ENCODE measurements at places on chromosomes 6 and 20. TPM values are rescaled to one million over a fixed set of nuclear protein-coding genes. Genes with fewer than 3 reads are reported as not detected.
A peak's percentile ranks its signal among the peaks of the same experiment; 100 is the strongest.

- peak; percentile 32 for DNase-seq
These were observed 12.4 kb upstream of the CCN6 start for GRCh38 chr6:112041535-112041934.

LY6G5C gene
- 2.6 TPM for total RNA-seq

NMBR gene
- total RNA-seq: 0.35 TPM

GRCh38 chr20:50366270-50367103 lies 143.7 kb upstream of the PTPN1 start:
- peak; percentile 71 for DNase-seq

DNA sequence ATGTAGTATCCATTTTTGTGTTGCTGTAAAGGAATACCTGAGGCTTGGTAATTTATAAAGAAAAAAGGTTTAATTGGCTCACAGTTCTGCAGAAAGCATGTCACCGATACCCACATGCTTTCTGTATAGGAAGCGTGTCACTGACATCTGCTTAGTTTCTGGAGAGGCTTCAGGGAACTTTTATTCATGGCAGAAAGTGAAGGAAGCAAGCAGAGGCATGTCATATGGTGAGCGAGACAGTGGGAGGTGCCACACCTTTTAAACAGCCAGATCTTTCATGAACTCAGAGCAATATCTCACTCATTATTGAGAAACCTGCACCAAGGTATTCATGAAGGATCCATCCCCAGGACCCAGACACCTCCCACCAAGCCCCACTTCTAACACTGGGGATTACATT lies 3.5 kb downstream of the SUMO4 start:
- DNase-seq: no peak

DNA sequence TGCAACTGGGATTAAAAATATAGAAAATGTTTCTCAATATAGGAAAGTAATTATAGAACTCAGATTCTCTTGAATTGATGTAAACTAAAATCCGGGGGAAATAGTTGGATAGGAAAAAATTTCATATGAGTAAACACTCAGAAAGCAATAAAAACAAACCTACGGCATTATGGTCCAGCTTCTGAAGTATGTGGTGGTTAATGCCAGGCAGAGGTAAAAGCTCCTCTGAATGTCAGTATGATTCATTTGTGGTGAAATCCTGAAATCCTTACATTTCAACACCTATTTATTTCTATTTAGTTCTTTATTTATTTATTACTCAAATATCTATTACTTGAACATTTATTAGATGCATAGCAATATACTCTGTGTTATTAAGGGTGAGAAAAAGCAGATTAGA lies 145.1 kb downstream of the RIMS1 start:
- no peak for DNase-seq

- DNase-seq: no peak
These were observed 12.2 kb upstream of the AKIRIN2 start for GRCh38 chr6:87714093-87714842.

DNA sequence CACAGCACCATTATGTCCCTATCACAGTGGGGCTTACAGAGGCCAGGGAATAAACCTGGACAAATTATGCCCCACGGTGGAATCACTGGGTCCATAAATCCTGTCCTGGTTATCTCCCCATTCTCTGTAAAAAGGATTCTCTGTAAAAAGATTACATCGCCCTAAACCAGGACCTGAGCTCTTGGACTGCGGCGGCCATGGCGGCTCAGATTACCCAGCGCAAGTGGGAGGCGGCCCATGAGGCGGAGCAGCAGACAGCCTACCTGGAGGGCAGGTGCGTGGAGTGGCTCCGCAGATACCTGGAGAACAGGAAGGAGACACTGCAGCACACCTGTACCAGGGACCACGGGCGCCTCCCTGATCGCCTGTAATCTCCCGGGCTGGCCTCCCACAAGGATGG lies 8.4 kb upstream of the HLA-A start:
- no peak for DNase-seq

GRCh38 chr6:163548624-163549023 lies 134.1 kb downstream of the QKI start:
- no peak for DNase-seq

GRCh38 chr6:111201244-111201554 lies 113.9 kb downstream of the SLC16A10 start:
- DNase-seq: no peak

GRCh38 chr20:38840894-38841470 lies 35.5 kb downstream of the PPP1R16B start:
- DNase-seq: no peak

- DNase-seq: peak; percentile 61
These were observed 76.5 kb downstream of the GJA10 start for GRCh38 chr6:89970609-89971337.

DNA sequence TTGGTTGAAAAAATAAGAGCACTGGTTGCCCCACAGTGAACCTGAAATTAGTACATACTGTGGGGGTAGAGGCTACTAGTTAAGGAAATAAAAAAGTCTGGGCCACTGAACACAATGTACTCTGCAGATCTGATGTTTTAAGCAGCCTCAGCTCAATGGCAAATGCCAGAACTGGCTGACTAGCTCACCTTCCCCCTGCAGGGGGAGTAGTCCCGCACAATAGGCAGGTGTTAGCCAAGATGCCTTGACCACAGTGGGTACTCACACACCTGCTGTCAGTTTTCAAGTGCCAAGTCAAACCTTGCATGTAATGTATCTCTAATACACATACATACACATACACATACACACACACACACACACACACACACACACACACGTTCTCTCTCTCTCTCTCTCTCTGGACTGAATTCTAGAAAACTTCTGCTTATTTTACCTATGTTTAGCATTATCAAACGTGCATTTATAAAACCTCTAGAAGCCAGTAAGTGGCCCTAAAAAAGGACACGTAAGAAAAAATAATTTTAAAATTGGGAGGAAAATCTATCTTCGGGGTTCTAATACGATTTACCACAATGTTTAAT lies 36.1 kb downstream of the GMDS start:
- DNase-seq: peak; percentile 38

DNA sequence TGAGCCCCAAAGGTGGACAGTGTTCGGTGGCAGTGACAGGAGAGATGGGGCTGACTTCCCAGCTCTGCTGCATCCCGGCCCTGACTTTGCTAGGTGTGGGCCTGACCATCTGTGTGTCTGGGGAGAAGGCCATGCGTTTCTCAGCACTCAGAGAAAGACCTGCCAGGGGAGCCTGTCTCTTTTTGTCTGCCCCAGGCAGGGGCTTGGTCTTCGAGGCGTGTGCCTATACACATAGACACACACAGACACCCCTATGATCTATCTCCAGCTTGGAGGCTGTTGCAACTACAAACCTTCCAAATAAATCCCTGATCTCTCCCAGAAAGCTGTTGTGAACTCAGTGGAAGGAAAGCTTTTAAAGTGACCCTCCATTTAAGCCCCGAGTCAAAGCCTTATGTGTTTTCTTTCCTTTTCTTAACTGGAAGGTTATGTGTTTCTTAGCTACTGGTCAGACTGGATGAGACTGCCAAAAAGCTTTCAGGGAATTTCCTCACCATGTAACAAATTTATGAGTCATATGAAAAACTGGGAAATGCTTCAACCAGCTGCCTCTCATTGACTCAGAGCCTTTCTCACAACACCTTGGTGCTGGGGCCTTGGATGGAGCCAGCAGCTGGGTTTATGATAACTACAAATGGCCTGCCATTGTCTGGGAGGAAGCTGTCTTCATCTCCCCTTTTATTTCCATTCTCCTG lies 102.6 kb downstream of the CDC5L start:
- peak; percentile 86 for DNase-seq

DEF6 gene
- 27.0 TPM for total RNA-seq

KIAA0408 gene
- total RNA-seq: not detected

UBE3D gene
- 5.5 TPM for total RNA-seq

DNA sequence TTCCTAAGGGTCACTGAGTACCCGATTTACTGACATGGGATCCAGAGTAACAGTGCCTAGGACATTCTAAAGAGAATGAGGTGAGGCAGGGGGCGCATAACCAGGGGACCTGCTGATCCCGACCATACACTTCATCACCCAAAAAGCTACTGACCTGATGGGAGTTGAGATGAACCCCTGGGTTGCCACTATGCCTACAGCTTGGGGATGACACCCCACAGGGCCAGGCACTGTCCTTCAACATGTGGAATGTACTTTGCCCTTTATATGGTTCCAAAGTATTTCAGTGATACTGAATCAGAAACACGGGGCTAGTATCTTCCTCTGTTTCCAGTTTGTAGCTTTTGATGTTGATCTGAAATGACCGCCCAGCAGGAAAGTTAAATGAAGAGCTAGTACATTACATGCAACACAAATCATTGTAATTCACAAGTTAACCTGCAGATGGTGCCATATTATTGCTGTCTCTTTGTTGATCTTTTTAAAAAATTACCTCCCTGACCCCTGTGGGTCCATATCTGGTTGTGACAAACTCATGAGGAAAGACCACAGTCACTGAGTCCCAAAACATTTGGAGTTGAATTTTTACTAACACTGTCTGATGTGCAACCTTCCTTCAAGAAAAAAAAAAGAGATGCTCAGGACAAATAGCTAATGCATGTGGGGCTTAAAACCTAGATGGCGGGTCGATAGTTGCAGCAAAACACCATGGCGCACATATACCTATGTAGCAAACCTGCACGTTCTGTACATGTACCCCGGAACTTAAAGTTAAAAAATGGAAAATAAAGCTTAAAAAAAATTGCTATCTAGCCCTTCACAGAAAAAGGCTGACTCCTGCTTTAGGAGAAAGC lies 42.7 kb upstream of the GCNT2 start:
- peak; percentile 8 for DNase-seq

- DNase-seq: no peak
These were observed 17.8 kb upstream of the TMEM14A start for GRCh38 chr6:52653151-52653550.

SLC24A3 gene
- not detected for total RNA-seq

DNA sequence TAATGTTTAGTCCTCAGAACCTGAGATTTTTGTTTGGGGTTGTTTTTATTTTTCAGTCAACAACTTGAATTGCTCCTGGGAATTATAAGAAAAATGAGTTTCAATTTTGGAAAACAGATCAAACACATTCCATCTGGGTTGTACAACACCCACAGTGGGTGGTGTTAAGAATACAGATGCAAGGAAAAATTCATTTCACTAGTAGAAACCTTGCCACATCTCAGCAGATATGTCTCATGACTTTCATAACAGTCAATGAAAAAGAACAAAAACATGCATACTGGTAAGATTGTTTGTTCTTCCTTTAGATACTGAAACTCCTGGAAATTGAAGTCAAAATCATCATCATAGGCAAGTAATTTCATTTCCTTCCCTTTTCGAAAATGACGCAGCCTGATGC lies 78.9 kb downstream of the MOXD1 start:
- DNase-seq: no peak

RSPO4 gene
- not detected for total RNA-seq

PIGT gene
- 121 TPM for total RNA-seq

DNA sequence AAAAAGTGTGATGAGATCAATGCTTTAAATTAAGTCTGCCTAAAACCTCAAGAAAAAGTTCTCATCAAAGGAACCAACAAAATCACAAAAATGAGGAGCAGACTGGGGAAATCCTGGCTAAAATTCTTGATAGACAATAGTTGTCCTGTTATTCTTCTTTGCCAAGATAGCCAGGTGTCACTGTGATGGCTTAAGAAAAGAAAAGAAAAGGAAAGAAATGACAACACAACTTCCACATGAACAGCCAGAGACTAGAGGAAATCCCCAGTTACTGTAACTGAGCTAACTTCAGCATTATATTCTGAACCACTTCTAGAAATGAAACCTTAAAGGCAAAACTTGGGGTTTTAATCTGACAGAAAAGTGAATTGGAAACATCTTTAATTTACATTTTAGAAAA lies 129.6 kb downstream of the CD24 start:
- DNase-seq: no peak

UFL1 gene
- total RNA-seq: 19.3 TPM

PRSS16 gene
- 32.3 TPM for total RNA-seq

GRCh38 chr6:36967301-36967700 lies 12.8 kb downstream of the PI16 start:
- DNase-seq: no peak

- DNase-seq: no peak
These were observed 19.9 kb downstream of the PLN start for GRCh38 chr6:118567974-118568373.

DNA sequence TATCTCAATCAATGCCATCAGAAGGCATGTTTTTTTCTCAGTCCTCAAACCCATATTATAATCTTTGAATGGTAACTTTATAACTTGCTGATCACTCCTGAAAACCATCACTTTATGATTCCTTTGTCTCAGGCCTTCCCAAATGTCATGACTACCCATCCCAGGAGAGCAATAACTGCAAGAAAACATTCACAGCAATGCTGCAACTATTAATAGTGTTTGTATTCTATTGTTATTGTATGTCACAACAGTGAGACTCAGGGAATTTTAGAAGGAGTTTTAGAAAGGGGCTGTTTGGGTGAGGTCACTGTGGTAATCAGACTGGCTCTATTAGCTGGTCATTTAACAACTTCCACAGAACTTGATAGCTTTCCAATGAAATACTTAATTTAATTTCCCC lies 301.4 kb upstream of the TBX18 start:
- no peak for DNase-seq

DNA sequence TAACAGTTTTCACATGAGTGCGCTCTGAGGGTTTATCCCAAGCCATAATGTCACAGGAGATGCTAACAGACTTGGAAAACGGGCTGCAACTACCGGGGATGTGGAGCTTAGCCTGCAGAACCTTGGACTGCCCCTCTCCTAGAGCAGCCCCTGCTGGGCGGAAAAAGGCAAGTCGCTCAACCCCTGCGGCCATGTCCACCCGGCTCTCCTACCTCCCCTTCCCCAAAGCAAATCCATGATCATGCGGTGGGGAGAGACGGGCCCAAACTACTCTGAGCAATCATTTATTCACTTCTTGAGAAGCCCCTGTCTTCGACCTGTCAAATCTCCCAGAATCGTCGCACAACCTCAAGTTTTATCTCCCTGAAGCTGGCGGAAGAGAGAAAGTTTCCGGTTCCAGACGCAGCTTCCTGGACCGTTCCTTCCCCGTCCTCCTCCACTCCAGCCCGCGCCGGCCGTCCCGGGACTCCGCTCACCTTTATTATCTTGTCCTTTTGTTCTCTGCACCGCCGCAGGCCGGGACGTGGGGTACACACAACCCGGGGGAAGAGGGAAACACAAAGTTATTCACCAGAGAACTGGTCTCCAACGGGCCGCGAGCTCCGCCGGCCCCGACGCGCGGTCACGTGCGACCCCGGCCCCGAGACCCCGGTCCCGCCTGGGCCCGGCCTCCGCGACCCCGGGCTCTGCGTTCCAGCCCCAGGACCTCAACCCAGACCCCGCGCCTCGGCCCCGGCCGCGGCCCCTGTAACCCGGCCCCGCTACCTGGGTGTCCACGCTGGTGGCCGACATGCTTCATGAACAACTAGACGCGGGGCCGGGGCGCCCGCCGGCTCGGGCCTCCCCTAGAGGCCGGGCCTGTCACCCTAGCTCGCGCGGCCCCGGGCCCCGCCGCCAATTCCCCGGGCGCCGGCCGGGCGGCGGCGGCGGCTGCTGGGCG lies 560 bp downstream of the YTHDF1 start:
- peak; percentile 50 for DNase-seq

RIPOR3 gene
- 6.3 TPM for total RNA-seq

Measured in PC-9 (cell line).